ENCODE measurements at places on chromosomes 7 and 10.

GRCh38 chr7:1227814-1228544 lies 4.7 kb upstream of the UNCX start:
- no peak for DNase-seq

DNA sequence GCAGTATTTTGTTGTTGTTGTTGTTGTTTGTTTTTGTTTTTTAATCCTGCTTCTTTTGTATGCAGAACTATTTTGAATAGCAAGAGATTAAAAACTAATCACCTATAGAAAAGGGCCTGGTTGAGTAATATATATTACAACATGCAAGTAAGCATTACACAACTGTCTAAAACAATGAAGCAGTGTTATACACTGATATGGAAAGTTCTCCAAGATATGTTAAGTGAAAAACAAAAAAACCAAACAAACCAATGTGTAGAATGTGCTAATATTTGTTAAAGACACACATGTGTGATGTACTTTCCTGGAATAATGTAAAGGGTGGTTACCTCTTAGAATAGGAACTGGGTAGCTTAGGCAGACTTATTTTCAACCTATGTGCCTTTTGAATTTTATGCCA lies 117.4 kb downstream of the ZNF365 start:
- DNase-seq = peak; percentile 52

DNA sequence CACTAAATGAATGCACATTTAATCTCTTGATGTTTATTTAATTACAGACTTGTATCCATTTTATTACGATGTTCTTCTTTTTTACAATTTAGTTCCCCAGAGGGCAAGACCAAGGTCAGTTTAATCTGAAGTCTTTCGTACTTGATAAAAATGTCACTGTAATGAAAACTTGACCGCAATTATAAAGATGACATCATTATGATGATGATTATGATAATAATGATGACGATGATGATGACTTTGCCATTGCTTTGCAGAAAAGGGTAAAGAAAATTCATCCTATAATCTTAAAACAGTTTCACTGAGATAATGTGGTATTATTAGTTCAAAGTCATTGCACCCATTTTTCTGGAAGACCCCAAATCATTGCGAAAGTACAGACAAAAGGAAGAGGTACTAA lies 290.1 kb downstream of the NEBL start:
- no peak for DNase-seq

DNA sequence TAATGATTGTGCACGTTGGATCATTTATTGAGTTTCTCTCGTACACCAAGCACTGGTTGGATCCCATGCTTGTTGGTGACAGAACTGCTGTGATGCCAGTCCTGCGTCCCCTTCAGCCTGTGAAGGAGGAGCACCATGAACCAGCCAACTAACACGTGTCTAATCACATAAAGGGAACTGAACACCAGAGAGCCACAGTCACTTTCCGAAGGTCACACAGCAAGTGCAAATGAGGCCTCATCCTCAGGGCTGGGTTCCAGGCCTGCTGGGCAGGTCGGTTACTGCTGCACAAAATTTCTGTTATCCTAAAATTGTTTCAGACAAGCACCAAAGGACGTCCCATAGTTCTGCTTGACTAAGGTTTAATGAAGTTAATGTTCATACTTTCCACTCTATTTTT lies 332.0 kb upstream of the ZNF32 start:
- DNase-seq = no peak

DNA sequence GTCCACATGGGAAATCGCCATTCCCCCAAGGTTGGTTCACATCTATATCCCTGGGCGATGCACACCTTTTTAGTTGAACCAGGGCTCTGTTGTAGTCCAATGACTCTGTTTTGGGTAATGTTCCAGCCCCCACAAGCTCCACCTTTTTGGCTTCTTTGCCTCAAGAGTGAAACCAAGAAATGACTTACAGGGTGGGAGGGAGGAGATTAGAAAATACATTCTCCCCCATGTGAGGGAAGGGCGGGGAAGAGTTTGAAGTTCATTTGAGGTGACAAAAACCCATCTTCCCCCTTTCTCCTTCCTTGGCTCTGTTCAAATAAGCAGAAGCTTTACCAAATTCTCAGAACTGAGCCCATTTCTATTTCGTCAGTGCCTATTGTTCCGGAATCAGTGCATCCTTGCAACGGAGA lies 82.8 kb downstream of the GATA3 start:
- DNase-seq = no peak

DNA sequence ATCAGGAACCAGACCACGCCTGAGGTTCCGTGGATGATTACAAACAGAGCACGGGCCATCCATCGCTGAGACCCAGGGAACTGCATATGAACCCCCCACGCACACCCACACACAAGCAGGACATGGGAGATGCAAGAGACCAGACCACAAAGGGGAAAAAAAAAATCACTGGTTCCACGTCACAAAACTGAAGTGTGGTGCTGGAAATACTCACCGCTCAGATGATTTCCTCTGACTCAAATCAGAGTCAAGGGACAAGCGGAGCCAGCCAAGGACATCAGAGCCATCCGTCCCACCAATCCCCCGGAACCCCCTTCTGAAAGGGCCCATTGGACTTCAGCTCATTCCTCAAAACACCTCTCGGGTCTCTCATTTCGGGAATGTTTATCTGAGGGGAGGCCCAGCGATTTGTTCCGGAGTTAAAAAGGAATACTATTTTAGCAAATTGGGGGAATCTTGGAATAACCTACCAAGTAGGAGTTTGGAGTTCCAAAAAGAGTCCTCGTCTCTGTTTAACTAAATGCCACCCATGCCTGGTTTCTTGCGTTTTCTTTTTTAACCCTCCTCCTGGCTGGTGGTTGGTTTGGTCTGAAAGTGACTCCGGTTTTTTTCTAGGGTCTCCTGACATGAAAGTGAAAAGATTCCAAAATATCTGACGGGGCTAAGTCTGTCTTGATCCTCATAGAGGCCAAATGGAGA lies 15.0 kb downstream of the SNX8 start:
- no peak for DNase-seq

- DNase-seq = peak; percentile 24
Measured at GRCh38 chr10:34889004-34889869, 74.1 kb upstream of the PARD3 start.

DNA sequence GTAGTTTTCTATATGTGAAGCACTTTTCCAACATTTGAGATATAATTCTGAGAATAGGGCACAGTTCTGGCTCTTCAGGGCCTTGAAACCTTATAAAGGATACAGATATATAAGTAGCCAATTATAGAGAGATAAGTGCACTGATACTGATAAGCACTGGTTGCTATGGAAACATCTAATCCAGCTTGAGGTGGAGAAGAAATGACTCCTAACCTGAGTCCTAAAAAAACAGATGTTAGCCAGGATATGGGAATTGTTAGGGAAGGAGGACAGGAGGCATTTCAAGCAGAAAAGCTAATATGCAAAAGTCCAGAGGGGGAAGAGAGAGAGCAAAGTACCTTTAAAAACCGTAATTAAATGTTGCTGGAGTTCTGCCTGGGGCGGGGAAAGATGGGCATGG lies 30.8 kb downstream of the STRIP2 start:
- no peak for DNase-seq

GRCh38 chr7:17402628-17403278 lies 104.3 kb downstream of the AHR start:
- DNase-seq = no peak

GRCh38 chr7:42768045-42768444 lies 143.8 kb downstream of the C7orf25 start:
- DNase-seq = no peak

DNA sequence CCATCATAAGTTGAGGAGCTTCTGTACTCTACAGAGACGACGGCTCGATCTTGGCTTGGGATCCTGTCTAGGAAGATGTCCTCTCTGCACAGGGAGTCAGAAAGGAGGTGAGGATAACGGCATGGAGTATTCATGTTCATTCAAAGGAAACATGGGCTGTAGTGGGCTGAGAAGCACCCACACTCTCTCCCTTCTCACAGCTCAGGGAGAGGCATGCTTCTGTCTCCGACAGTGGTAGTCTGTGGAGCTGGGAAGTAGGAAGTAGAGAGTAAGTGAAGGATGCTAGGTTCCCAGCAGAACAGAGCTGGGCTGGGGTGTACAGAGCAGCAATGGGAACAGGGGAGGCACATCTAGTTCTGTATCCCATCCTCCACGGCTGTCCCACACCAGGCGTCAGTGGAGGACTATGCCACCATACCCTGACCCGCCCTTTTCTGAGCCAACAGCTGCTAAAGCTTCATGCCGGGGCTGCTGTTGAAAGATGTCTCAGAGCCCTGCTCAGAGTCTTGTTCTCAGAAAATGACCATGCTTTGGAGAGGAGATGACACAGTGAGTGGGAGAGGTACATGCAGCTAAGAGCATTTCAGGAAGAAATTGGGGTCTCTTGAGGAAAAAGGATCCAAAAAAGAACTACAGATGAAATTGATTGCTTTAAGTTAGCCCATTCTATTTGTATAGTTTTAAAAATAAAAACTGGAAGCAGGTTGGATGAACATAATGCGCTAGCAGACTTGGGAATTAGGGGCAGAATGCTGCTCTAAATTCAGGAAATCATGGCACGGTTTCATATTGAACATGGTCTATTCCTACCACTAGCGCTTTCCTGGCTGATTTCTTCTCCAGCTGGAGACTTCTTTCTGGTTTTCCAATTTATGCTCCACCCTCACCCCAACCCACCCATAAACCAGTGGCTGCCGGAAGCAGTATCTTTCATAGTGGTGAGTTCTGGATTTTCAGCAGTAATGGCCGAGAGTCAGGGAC lies 138.6 kb downstream of the CHN2 start:
- no peak for DNase-seq

DNA sequence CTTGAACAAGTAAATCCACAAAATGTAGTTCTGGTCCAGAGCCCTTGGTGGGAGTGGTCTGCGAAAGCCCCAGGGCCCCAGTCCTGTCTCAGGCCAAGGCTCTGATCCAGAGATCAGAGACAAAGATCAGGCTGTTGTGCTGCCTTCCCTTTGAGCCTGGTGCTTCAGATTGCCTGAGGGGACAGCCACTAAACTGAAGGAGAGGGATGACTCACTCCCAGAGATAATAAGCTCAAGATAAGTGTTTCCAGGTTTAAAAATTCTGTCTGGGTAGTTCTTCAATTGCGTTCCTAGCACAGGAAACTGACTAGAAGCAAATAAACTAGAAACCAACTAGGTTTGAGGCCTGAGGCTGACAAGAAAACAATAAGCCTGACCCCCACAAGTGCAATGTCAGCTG lies 190.2 kb downstream of the RAMP3 start:
- DNase-seq = peak; percentile 65

DNA sequence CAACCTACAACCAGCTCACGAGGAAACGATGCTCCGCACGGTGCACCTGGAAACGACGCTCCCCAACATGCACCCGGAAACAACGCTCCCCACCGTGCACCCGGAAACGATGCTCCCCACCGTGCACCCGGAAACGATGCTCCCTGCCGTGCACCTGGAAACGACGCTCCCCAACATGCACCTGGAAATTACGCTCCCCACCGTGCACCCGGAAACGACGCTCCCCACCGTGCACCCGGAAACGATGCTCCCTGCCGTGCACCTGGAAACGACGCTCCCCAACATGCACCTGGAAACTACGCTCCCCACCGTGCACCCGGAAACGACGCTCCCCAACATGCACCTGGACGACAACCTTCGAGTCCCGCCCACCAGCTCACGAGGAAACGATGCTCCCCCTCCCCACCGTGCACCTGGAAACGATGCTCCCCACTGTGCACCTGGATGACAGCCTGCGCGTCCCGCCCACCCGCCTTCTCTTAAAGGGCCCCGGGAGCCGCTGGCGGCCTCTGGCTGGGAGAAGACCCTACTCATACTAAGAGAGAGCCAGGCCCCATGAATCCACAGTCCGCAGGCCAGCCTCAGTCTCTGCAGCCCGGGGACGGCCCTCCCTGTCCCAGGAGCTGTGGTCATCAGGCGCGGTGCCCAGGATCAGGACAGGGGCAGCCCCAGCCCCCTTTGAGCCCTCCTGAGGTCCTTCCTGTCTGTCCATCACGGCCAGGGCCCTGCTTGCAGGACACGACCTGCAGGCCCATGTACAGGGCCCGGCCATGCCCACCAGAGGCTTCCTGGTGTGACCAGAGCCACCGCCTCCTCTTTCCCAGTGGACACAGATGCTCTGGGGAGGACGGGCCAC lies 98.3 kb downstream of the PDGFA start:
- DNase-seq = no peak

DNA sequence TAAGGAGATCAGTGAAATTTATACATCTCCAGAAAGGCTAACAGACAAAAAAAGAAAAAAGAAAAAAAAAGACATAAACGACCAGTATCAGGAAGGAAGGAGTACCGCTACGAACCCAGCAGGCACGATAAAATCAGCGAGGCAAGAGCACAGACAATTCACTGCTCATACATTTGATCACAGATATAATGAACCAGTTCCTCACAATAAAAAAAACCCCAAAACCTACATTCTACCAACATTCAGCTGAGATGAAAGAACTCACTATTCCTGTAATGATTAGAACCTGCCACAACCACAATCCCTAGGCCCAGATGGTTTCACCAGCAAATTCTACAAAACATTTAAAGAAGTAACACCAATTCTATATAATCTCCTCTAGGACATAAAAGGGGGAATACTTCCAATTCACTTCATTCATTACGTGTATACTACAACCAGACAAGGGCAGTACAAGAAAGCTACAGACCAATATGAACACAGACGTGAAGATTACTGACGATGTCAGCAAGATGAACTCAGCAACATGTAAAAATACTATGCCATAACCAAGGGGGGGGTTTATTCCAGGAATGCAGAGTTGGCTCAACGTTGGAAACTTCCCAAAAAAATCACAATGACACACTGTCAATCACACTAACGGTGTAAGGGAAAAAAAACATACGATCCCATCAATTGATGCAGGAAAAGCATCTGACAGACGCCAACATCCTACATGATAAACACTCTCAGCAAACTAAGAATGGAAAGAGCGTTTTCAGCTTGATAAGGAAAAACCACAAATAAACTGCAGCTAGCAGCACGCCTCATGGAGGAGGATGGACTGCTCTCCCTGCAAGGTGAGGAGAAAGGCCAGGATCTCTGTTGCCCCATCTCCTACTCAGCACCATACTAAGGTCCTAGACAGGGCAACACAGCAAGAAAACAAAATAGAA lies 256.2 kb downstream of the ELFN1 start:
- no peak for DNase-seq

- DNase-seq = no peak
Measured at GRCh38 chr10:126235091-126235978, 152.9 kb downstream of the ADAM12 start.

- DNase-seq = peak; percentile 20
Measured at GRCh38 chr7:133253519-133253875, 619 bp downstream of the EXOC4 start.

GRCh38 chr10:48800007-48800675 lies 115.5 kb downstream of the WDFY4 start:
- no peak for DNase-seq

GRCh38 chr10:20769481-20769880 lies 127.6 kb downstream of the NEBL start:
- DNase-seq = no peak

- no peak for DNase-seq
Measured at GRCh38 chr7:131574741-131575140, 18.3 kb upstream of the PODXL start.

GRCh38 chr10:106542461-106542860 lies 622.0 kb downstream of the SORCS1 start:
- no peak for DNase-seq

DNA sequence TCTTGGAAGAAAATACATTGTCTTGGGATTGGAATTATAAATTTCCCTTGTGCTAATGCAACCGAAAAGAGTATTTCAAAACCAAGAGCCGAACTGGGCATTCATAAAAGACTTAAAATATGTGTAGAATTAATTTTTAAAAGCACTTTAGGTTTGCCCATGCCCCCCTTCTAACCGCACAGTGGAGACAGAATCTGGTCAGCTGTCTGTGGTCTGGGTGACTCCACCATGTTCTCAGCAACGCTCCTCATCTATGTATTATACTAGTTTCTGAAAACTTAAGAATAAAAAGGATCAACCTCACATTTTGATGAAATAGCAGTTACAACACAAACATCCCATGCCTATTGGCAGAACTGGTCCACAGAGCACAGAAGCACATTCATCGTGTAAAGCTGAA lies 192.6 kb upstream of the C7orf33 start:
- DNase-seq = no peak

Data from mammary epithelial cell (primary cell).